ENCODE measurements at places on chromosomes 6 and 20.

DNA sequence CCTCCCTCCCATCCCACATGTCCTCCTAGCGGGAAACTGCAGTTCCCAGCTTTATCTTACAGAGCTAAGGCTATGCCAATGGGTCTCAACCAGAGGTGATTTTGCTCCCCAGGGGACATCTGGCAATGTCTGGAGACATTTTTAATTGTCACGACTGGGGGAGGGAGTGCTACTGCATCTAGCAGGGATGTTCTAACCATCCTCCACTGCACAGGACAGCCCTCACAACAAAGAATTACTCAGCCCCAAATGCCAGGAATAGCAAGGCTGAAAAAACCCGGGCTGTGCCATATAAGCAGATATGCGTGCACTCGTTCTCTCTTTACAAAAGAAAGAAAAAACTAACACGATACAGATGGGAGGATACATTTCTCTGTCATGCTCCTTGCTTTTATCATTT is 8.5 kb downstream of the MRPS18A start:
- DNase-seq, result no peak

DNA sequence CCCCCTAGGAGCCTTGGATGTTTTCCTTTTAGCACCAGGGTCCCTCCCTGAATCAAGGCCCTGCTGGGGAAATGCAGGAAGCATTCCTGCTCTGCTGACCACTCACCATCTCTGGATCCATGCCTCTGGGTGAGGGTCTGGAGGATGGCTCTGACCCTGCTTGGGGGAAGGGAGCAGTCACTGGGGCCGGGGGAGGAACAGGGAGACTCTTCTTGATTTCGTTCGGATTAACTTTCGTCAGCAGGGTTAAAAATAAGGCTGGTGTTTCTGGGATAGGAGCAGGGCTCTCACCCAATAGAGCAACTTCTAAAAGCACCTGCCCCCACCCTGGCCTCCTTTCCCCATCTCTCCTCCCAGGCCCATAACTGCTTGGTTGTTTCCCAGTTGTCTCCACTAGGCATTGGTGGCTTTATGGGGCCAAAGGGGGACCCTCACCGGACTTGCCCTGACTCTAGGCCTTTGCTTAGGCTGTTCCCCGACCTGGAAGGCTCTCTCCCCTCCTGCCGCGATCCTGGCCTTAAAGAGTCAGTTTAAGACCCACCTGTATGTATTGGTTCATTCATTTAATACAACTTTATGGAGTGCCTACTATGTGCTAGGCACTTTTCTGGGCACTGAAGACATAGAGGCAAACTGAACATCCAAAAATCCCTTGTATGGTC is 63.0 kb downstream of the JPH2 start:
- DNase-seq, result no peak

GRCh38 chr6:167341038-167341583 is 16.2 kb downstream of the TTLL2 start:
- DNase-seq, result peak; percentile 23

DNA sequence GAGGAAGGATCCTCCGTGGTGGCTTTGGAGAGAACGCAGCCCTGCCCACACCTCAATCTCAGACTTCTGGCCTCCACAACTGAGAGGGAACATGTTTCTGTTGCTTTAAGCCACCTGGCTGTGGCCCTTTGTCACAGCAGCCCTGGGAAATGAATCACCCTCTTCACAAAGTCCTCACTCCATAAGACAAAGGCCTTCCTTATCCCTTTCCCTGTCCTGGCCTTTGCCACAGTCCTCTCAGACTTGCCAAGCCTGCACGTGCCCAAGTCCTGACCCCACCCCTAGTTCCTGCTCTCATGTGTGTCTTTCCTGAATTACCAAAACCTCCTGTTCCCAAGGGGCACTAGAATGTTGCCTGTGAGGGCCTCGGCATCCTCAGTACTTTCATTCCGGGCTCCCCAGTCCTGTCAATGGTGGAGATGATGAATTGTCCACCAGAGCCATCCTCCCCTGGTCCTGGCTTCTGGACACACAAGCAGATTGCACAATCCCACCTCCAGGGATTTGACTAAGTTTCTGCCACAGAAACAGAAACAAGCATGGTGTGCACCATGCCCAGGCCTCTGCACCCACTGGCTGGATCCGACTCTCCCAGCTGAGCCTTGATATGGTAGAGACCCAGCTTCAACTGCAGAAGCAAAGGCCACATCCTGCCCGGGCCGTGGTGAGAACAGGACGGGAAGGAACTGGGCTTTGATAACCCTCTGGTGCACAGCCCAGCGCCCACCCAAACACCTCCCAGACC is 232.6 kb upstream of the PDE10A start:
- no peak for DNase-seq

DNA sequence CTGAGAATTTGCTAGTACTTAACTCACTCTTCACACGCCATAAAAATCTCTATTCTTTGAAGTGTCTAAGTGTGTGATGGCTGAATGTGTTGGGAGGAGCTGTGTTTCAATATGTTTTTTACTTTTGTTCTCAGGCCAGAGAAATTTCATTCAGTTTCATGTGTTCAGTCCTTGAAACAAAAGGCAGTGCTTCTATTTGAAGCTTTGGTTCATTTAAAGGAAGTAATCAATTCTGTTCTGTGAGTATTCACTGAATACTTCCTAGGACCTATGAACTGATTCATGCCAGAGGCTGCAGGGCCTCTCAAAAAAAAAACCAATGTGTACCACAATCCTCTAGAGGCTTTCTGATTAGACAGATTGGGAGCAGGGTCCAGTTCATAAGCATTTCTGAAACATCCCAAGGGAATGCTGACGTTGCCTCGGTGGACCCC is 12.4 kb upstream of the F13A1 start:
- DNase-seq, result no peak

DNA sequence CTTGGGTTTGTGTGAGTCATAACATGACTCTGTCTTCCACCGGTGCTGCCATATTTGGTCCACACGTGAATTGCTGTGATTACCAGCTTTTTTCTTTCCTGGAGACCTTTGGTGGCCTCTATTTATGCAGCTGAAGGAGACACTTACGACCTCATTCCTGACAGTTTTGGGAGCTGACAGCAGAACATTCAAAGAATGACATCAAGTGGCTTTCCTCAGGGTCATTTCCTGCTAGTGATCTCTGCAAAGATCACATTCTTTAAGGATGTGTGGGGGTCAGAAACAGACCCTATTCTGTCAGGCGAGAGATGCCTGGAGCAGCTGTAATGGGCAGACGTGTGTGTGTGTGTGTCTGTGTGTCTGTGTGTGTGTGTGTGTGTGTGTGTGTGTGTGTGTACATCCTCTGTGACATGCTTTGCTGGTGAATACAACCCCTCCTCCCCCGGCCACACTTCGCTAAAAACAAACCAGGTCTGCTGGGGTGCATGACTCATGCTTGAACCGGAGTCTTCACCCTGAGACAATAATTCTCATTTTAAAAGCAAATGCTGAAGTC is 115.6 kb downstream of the TMEM170B start:
- DNase-seq, result no peak

DNA sequence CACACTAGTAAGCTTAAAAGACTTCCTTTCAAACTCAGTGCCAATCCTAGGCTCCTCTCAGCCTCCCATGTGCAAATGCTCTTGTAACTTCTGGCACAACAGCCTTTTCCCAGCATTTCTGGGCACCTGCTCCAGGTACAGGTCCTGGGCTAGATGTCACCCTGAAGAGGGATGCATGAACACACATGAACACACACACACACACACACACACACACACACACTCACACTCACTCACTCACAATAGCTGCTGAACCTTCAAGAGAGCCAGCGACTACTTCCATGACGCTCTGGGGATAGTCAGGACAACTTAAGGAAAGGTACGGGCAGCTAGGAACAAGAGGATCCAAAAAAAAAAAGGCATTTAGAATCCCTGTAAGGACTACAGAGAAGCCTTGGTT is 122.8 kb downstream of the INSM1 start:
- DNase-seq, result no peak

Data from SHP77 (cell line).